ENCODE measurements at places on chromosomes 3 and 15.

- no peak for DNase-seq
These were observed 1.9 kb upstream of the TRIM71 start for GRCh38 chr3:32815841-32816438.

DNA sequence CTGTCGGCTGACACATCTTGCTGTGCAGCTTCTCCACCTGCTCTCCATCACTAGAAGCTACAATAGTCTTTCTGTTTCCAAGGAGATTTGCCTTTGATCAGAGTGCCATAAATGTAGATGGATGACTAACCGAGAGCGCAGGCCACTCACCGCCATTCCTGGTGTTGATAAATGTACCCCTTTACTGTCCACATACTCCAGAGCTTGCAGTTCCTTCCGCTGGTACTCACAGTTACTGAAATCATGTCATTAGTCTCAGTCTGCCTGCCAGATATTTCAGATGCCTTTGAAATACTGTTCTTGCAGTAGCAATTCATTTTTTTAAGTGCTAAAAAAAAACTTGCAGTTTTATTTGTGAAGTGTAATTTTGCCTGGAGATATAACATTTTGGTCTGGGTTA lies 72.3 kb downstream of the BLM start:
- no peak for DNase-seq

DNA sequence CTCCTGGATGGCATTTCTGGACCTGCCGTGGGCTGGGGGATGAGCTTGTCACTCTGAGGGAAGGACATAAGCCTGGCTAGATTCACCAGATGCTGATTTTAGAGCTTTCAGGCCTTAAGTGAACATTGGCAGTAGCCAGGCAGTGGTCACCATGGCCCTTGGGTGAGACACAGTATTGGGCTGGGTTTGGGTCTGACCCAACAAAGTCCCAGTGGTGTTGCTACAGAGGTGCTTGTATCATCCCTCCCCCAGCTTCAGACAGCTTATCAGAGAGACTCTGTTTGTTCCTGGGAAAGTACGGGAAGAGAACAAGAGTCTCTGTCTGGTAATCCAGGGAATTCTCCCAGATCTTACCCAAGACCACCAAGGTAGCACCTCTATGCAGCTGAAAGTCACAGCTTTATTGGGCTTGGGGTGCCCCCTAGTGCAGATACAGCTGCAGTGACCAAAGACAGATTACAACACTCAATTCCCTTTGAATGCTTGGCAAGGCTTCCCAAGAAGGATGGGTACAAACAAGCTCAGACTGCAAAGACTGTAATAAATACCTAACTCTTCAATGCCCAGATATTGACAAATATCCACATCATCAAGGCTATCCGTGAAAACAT lies 9.8 kb upstream of the RUVBL1 start:
- peak; percentile 42 for DNase-seq

GRCh38 chr15:79003896-79004295 lies 59.0 kb upstream of the CTSH start:
- no peak for DNase-seq

DNA sequence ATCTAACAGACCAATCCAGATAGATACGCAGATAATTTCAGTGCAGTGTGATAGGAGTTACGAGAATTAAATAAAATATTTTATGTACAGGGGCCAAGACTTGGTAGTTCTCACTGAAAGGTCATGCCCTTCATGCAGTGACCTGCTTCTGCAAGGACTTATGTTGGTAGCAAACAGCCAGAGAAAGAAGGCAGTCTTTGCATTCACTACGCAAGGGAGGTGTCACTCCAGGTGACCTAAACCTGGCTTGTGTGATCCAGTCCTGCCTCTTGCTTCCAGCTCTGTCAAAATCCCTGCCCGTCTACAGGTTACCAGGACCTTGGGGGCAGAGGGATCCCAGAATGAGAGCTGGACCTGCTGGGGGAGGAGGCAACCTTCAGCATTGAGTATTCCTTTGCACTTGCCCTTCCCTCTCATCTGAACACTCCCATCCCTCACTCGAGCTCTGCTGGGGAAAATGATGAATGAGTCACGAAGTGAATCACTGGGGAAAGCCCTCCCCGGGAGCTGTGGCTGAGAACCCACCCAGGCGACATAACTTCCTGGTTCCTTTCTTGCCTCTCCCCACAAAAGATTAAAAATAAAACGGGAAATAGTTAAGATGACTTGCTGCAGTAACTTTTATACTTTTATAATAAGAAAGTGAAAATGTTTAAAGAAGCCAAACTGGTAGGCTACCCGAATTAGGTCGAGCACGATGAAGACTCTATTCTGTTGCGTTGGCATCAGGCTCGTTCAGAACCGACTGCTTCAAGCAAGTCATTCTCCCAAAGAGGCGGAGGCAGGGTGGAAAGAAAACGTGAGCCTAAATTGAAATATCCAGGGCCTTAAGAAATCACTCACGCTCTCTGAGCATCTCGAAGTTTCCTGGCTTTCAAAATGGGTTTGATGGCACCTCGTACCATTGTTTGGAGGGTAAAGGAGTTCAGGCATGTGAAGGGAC lies 216.1 kb downstream of the SLCO3A1 start:
- peak; percentile 23 for DNase-seq

- DNase-seq: peak; percentile 28
These were observed 660.1 kb upstream of the CFAP20DC start for GRCh38 chr3:59709702-59710553.

DNA sequence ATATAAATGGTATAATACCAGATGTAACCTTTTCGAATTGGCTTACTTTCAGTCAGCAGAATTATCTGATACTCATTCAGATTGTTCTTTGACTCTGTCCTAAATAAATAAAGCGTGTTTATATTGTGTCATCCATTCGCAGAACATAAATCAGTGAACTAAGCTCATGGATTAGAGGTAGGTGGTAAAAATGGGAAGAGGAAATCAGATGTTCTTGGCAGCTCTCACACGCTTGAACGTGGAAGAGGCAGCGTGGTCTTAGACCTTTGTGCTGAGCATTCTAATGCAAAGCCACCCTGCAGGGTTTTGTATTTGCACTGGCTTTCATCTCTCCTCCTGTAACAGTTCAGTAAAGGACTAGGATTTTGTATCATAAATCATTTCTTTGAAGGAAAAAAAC lies 441.4 kb downstream of the GABRG3 start:
- no peak for DNase-seq

DNA sequence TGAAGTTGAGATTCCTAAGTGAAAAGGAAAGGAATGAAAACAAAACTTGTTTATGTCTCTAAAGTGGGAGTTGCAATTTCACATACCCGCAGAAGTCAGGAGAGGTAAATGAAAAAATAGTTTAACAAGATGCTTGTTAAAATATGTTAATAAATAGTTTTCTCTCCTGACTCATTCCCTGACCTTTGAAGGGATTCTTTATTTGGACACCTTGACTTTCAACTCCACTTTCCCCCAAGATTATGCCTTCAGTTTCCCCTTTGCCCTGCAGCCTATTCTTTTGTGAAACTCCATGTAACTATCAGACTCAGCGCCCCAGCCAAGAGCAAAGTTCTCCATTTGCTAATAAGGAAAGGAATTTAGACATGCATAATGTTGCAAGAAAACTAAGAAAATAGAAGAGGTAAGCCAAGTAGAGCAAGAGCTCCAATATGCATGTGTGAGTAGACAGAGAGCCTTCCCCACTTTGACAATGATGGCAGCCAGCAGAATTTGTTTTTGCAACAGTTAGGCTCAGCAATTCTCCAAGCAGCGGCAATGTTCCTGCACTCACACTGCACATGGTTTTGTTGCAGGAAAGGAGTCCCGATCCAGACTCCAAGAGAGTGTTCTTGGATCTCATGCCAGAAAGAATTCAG lies 61.2 kb downstream of the CD200 start:
- no peak for DNase-seq

GRCh38 chr3:51819709-51820406 lies 40.8 kb upstream of the IQCF6 start:
- DNase-seq: no peak

GRCh38 chr3:170745211-170745718 lies 124.7 kb downstream of the RPL22L1 start:
- DNase-seq: no peak

DNA sequence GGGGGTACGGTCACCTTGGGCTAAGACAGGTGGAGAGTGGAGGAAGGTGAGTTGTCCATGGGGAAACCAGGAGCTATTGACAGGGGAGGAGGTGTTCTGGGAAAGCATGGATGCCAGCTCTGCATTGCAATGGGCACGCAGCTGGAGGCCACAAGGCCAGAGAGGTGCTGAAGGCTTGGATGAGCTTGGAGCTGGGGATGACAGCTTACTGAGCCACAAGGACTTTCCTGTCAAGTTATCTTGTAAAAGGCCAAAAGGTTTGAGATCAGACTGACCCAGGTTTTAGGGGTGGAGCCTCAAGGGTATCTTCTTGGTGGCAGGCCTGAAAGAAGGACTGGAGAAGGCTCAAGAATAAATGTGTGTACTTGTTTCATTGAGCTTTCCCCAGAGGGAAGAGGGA lies 115.2 kb downstream of the ASB7 start:
- no peak for DNase-seq

DNA sequence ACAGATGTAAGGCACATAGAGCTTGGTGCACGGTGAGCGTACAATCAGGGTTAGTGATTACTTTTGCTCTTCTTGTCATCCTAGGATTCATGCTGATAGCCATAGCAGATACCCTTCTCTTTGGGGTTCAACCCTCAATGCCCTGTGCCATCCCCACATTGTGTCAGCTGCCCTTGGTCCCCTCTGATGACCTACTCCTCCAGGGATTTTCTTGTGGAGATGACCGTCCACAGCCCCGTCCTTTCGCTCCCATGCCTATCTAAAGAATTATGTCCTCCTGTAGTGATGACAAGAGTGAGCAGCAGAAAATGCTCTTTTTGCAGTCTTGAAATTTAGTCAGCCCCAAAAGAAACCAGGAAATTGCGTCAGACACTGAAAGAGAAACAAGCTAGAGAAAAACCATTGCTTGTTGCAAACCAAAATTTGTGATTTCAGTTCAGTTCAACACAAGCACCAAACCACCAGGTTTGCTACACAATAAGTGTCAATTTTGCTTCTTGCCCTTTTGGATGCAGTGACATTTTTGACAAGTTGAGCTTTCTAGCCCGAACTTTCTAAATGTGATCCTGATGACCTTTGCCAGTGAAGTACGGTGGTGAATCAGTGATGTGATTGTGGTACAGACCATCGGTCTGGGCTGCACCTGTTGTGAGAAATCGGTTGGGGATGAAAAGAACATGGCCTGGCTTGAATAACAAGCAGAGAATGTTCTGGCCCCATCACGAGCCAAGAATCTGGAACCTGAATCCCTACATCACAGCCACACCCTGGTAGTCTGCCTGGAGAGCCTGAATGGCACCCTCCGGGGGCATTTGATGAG lies 41.3 kb downstream of the CMTM7 start:
- peak; percentile 78 for DNase-seq

DNA sequence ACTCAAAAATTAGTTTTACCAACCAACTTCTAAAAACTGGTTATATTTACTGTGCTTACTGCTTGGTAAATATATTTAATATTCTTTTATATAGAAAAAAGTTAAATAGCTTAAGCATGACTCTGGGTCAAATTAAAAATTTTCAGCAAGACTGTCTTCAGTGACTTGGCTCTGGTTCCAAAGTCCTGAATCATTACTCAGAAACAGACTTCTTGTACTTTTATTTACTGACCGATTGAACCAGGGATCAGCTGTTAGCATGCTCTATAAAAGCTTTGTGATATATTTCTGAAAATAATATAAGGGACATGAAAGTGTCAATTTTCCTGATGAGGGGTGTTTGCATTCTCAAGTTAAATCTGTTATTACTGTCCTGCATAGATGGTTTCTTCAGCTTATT lies 164.3 kb downstream of the MCTP2 start:
- no peak for DNase-seq

GRCh38 chr3:61772456-61772855 lies 211.1 kb downstream of the PTPRG start:
- DNase-seq: no peak

- no peak for DNase-seq
These were observed 52.7 kb downstream of the CHST2 start for GRCh38 chr3:143172062-143172794.

- peak; percentile 60 for DNase-seq
These were observed 85.7 kb downstream of the ST6GAL1 start for GRCh38 chr3:187015903-187016638.

DNA sequence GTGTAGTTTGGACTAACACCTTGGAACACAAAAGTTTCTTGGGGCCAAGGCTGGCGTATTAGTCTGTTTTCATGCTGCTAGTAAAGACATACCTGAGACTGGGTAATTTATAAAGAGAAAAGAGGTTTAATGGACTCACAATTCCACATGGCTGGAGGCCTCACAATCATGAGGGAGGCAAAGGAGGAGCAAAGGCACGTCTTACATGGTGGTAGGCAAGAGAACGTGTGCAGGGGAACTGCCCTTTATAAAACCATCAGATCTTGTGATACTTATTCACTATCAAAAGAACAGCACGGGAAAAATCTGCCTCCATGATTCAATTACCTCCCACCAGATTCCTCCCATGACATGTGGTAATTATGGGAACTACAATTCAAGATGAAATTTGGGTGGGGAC lies 9.4 kb upstream of the CCR2 start:
- no peak for DNase-seq

DNA sequence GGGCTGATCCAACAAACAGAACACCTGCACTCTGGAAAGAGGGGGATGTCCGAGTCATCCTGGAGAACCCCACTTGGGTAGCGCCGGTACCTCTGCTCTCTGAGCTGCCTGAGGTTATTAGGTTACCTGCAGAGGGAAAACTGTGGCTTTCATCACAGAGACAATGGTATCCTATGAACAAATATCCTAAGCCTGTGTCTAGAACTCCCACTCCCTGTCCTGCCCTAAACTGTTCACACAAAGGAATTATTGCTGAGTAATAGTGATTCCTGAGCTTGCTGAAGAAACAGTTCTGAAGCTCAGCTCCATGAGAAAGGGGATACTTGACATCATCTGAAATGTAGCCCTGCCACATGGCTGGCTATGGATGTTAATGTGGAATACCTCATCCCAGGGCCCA lies 31.9 kb upstream of the WNT5A start:
- DNase-seq: no peak

GRCh38 chr15:82539691-82540054 lies 584 bp downstream of the RPS17 start:
- no peak for DNase-seq

DNA sequence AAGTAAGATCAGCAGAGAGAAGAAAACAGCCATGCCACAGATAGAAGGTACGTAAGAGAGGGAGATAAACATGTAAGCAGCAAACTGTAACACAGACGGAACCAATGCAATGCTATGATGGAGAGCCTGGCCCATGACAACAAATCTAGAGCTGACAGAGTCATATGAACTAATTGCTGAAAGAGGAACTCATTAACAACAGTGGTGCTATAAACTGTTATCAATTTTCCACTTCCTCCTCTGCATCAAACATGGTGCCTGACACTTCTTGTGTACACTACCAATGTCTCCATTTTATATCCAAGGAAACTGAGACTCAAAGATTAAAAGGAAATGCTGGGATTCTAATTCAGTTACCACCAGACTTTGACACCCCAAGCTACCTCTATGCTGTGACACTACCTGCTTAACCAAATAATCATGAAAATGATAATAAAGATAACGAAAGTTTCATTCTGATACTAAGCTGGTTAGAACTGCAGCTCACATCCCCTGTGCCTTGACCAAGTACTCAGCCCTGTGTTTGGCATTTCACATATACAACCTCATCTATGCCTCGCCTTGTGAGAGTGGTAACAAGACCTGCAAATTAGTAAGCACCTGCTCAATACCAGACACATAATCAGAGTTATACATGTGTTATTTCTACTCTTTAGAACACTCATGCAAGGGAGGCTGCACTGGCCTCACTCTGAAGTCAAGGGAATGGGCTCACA lies 79.3 kb downstream of the ANO10 start:
- no peak for DNase-seq

GRCh38 chr3:127800508-127800907 lies 21.8 kb downstream of the MGLL start:
- no peak for DNase-seq

GRCh38 chr3:156664011-156664830 lies 10.2 kb upstream of the TIPARP start:
- DNase-seq: no peak
